ENCODE measurements at places on chromosomes 7 and 10.
A peak's percentile ranks its signal among the peaks of the same experiment; 100 is the strongest.

- no peak for DNase-seq
Measured at GRCh38 chr10:133277277-133277992, 767 bp upstream of the ADAM8 start.

DNA sequence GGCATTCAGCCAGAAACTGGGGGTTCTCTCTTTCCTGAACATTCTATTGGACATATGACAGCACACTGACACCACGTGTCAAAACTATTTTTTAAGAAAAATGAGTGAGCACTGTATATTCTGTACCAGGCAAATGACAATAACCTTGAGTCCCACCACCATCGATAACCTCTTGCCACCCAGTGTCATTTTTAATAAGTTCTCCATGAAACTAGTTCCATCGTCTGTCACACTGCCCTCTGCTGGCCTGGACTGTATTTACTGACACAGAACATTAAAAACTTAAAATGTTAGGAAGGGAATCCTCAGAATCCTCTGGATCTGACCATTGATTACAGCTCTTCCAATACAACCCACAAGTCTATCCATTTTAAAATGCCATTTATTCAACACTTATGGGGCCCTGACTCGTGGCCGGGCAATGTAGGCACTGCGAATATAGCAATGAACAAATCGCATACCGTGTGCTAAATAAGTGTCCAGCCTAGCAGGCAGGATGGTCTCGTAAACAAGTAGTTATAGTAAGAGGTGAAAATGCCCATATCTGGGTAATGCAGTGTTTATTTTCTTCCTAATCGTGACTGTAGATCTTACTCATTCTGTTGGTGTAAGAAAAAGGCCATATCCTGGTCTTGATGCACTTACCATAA is 35.9 kb upstream of the CACNB2 start:
- DNase-seq, result peak; percentile 24

- no peak for DNase-seq
Measured at GRCh38 chr7:36283181-36283580, 106.5 kb upstream of the ANLN start.

- no peak for DNase-seq
Measured at GRCh38 chr10:23421397-23421796, 17.5 kb upstream of the OTUD1 start.

DNA sequence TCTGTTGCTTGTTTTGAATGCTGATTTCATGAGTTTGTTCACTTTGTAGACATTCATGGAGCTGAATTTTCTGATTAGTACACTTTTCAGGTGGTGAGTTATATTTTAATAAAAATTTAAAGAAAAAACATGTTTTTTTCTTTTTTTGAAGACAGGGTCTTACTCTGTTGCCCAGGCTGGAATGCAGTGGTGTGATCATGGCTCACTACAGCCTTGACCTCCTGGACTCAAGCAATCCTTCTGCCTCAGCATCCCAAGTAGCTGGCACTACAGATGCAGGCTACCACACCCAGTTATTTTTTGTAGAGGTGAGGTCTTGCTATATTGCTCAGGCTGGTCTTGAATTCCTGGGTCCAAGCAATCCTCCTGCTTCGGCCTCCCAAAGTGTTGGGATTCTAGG is 23.7 kb downstream of the PDZD8 start:
- DNase-seq, result no peak

DNA sequence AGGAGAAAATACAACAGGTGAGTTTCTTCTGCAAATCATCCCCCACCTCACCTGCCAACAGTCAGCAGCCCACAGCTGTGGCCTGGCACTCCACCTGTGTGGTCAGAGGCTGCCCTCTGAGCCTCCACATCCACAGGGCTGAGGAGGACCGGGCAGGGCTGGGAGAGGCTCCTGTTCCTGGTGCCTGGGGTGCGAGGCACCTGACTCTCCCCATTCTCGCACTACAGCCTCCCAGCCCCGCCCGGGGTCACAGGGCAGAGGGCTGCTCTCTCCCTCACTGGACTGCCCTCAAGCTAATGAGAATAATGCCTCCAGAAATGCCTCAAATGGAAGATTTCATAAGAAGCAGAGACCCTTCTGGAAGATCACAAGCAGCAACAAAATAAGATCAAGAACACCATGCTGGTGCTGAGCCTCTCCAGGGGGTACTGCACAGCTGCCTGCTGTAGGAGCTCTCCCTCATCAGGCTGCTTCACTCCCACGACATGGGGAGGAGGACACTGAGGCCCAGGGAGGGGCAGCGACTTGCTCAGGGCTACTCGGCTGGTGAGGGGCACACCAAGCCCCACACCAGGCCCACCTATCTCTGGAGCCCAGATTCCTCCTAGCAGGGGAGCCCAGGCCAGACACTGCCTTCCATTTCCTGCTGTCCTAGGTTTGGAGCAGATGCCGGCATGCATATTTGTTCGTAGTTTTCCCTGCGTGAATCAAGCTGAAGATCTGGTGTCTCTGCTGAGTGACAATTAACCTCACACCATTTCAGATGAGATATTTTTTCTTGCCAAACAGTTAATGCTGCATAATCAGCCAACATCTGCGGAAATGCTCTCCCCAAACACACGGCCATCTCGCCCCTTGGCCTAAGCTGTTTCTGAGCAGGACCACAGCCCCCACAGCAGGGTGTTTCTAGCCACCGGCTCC is 76.5 kb downstream of the FAM53B start:
- DNase-seq, result peak; percentile 20

GRCh38 chr7:108249453-108249852 is 119.3 kb upstream of the LAMB4 start:
- DNase-seq, result no peak

DNA sequence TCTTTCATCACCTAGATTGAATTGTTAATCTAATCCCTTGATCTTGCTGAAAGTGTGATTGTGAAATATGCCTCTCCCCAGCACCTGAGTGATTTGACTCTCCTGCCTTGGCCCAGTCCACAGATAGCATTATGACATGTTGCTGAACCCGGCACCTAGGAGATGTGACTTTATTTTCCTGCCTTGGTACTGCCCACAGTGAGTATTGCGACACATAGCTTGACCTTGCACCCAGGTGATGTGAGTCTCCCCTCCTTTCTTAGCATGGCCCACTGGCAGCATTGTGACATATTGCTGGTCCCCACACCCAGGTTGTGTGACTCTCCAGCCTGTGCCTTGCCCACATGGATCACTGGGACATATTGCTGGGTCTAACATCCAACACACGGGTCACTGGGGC is 32.5 kb upstream of the ZNF107 start:
- no peak for DNase-seq

DNA sequence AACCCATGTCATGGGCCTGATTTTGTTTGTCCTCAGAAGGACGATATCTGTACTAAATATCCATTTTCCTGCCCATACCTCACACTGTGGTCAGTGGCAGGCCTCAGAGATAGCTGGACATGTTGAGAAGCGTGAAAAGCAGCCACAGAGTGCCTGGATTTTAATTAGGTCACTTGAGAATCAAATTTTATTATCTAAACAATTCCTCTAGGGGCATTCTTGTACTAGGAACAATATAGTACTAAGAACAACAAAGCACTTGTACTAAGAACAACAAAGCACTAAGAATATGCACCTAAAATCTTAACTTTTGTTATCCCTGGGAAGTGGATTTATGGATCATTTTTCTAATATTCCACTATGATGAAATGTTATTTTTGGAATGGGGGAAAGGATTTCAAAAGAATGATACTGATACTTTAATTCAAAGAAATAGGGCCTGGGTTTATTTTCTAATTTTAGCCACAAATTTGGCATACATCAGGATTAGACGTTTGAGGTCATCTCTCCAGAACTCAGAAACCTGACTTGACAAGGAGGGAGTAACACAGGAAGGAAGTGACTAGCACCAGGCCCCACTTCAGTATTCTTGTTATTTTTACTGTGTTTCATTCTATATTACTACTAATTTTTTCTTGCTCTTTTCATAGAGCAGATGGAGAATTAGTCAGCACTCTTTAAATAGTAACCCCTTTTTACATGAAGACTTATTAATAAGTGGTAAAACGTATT is 112.2 kb downstream of the EXOC4 start:
- DNase-seq, result no peak

DNA sequence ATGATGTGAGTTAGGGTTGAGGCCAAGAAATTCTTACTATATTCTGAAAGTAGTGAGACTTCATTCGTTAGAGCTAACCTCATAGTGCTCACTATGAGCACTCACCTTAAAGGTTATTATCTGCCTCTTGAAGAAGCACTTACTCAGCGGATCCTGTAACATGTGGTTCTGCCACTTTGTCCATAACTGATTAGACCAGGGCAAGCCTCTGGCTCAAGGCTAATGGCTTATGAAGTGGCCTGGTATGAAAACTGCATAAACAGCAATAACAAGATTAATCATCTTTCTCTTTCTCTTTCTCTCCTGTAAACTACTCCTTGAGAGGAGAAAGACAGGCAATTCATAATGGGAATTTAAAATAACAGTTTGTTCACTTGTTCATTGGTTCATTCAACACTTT is 82.8 kb downstream of the MAPK8 start:
- no peak for DNase-seq

DNA sequence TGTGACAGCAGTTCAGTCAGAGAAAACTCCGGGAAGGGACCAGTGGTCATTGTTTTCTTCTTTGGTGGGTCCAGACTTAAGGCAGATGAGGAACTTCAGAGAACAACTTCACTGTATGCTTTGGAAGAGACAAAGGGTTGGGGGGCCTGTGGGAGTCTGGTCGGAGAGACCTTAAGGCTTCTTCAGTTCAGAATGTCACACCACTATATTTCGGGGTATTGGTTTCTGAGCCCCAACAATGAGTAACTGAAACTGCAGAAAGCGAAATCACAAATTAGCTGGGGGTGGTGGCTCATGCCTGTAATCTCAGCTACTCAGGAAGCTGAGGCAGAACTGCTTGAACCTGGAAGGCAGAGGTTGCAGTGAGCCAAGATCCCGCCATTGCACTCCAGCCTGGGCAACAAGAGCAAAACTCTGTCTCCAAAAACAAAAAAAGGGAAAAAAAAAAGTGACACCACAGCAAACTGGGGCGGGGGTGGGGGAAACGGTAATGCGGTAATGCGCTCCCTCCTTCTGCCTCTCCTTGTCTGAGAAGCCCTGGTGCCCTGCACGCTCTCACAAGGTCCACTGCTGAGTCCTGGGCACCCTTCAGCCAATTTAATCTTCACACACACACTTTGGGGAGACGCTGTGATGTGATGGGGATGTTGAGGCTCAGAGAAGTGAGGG is 2.2 kb upstream of the ADIRF start:
- no peak for DNase-seq

DNA sequence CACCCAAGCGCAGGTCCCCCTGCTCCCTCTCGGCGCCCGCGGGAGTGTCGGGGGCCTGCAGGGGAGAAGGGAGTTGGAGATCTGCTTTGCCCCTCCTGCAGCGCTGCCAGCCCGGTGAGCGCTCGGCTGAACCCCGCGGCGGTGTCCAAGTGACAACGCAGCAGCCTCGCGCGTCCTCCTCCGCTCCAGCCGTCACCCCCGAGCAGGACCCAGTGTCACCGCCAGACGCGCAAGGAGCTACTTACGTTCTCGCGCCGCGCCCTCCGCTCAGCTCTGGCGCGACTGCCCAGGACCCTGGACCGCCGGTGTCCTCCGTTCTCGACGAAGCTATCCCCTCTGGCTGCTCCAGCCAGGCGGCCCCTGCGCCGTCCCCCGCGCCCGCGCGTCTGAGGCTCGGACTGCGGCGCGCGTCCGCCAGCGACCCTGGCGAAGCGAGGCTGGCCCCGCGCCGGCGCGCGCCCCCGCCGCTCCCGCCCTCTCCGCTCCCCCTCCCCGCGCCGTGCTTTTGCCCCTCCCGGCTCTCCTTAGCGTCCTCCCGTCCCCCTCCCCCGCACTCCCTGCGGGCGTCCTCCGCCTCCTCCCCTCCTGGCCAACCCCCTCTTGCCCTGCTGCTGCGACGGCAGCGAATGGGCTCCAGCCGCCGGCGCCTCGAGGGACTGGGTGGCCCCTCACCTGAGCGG is at the start of gene NRCAM:
Gene NRCAM, minus strand, starts transcription at position 439 of the 680 bp plus-strand sequence. CDS start 216,372 bp downstream, outside the sequence.
- peak; percentile 99 for DNase-seq

GRCh38 chr7:71486856-71487628 is 355.1 kb downstream of the GALNT17 start:
- no peak for DNase-seq

DNA sequence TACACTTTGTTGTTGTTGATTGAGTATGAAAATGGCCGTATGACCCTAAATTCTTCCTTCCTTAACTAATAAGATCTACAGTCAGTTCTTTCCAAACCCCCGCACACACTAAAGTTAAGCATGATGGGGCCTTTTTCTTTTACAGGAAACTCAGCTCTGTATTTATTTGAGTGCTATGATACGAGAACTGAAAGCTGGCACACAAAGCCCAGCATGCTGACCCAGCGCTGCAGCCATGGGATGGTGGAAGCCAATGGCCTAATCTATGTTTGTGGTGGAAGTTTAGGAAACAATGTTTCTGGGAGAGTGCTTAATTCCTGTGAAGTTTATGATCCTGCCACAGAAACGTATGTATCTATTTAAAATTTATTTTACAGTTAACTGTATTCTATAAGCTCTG is 14.2 kb upstream of the NUP42 start:
- no peak for DNase-seq

DNA sequence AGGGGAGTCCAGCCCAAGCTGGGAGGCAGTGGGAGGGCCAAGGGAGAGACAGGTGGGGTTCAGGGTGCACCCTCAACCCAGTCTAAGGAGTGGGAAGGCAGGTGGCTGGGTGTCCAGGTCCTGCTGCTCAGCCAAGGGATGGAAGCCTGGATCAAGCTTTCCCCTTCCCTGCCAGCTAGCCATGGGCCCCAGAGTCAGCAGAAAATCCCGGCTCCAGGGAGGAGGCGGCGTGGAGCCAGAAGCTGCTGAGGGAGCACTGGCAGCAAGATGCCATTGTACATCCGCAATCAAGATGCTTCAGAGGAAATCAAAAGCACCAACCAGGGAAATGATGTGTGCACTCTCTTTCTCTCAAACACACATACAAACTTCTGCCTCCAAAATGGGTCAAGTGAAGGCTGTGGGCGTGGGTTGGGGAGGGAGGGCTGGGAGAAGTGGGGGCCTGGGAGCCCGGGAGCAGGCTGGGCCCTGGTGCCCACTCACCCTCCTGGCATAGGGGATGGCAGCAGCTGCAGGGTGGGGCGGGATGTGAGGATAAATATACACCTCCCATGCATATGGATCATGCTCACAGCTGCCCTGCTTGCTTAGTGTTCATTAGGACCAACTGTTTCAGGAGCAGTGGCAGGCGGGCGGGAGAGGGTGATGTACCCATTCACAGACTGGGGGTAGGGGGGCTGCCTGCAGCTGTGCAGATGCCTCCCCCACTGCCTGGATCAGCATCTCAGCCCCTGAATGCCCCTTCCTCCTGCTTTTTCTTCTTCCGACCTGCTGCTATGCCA is 24.2 kb downstream of the TRIM8 start:
- no peak for DNase-seq

- DNase-seq, result peak; percentile 52
Measured at GRCh38 chr10:102729029-102730026, 14.4 kb upstream of the WBP1L start.

DNA sequence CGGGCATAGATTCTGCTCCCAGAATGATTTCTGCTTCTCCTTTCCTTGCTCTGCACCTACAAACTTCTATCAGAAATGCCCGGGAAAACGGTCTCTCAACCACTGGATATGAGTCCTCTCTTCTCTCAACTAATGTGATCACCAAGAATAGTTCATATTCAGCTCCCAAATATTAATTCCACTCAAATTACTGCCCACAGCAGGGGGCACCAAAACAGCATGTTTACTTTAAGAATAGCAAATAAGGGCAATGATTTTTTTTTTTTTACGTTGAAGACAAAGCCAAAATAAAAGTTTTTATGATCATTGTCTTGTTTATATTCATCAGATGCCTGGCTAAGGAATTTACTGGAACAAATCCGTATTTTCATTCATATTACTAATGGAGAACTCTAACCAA is 94.9 kb upstream of the PRSS1 start:
- DNase-seq, result no peak

GRCh38 chr10:100140070-100140469 is 45.8 kb downstream of the ERLIN1 start:
- DNase-seq, result no peak

All from NCI-H69 (cell line).